CD8-positive, alpha-beta memory T cell (primary cell): ENCODE measurements at places on chromosomes 7 and 10.

DNA sequence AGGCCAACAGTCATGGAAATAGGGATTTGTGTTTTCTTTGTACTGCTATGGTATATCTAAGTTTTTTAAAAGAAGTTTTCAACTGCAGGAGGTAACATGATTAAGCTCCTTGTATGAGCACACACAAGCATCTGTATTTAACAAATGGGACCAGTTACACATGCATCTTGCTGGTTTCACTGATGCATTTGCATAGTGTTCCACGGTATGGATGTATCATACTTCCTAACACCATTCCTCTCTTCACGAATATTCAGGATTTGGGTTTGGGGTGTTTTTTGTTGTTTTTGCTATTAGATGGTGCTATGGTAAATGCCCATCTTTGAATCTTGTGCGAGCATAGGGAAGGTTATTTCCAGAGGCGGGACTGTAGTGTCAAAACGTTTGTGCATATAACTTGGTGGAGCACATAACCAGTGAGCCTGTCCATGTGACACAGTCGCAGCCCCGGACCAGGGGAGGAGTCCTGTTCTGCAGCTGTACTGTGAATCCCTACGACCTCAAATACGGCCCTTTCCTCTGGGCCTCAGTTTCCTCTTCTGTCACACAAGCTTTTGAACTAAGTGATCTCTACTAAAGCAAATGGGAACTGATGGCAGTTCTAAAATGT is 1.9 kb downstream of the H2BK1 start:
- DNase-seq, result no peak
- no peak overlapping the region for H3K4me3 ChIP-seq
- H3K27ac ChIP-seq, result no peak overlapping the region
- H3K4me1 ChIP-seq, result peaks cover 29% of the 10 kb centered on the region

GRCh38 chr7:682810-683209 is 43.7 kb upstream of the DNAAF5 start:
- H3K36me3 ChIP-seq, result no peaks in the 10 kb centered on the region
- no peak overlapping the region for H3K4me3 ChIP-seq
- peak; percentile 28 for DNase-seq
- H3K4me1 ChIP-seq, result no peaks in the 10 kb centered on the region
- H3K27me3 ChIP-seq, result no peaks in the 10 kb centered on the region

- no peak for DNase-seq
- H3K27me3 ChIP-seq, result no peaks in the 10 kb centered on the region
- H3K4me1 ChIP-seq, result no peaks in the 10 kb centered on the region
- no peak overlapping the region for H3K27ac ChIP-seq
- no peak overlapping the region for H3K4me3 ChIP-seq
Measured at GRCh38 chr10:103792547-103792946, 62.8 kb downstream of the SH3PXD2A start.

DNA sequence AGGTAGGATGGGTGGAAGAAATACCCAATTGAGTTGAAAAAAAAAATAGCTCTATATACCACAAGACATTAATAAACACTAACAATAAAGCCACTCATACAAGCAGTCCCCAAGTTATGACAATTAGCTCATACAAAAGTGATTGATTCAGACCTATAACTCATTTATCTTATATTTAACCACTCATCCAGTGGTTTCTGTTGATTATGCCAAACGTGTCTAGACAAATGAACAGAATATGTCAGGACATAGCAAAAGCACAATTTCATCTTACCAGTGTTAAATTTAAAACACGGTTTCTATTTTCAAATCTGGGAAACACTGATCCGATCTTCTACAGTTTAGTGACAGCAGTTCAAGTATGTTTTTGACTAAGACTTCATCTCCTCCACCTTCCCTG is 17.0 kb downstream of the ABI1 start:
- no peak overlapping the region for H3K27ac ChIP-seq
- peaks cover 64% of the 10 kb centered on the region for H3K4me1 ChIP-seq
- no peaks in the 10 kb centered on the region for H3K27me3 ChIP-seq
- no peak for DNase-seq

GRCh38 chr7:45293295-45293942 is 135.8 kb downstream of the RAMP3 start:
- H3K4me3 ChIP-seq, result no peak overlapping the region
- no peak for DNase-seq
- no peaks in the 10 kb centered on the region for H3K36me3 ChIP-seq
- no peaks in the 10 kb centered on the region for H3K4me1 ChIP-seq
- H3K27me3 ChIP-seq, result peaks cover 3% of the 10 kb centered on the region

DNA sequence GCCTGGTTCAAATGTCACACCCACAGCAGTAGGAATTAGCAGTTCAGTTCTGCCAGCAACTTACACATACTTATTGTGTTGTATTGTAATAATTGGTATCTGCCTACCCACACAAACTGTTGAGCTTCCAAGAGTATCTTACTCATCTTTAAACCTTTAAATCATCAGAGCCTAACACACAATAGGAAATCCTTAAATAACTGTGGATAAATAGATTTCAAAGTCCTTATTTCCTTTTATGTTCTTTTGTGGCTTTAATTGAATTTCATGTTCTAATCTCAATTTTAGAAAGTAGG is 3.9 kb downstream of the CASD1 start:
- H3K4me3 ChIP-seq, result no peak overlapping the region
- DNase-seq, result no peak
- H3K36me3 ChIP-seq, result no peaks in the 10 kb centered on the region
- no peak overlapping the region for H3K27ac ChIP-seq
- H3K4me1 ChIP-seq, result peaks cover 25% of the 10 kb centered on the region
- no peaks in the 10 kb centered on the region for H3K27me3 ChIP-seq

- no peaks in the 10 kb centered on the region for H3K27me3 ChIP-seq
- no peak overlapping the region for H3K4me3 ChIP-seq
- H3K36me3 ChIP-seq, result no peaks in the 10 kb centered on the region
- H3K4me1 ChIP-seq, result no peaks in the 10 kb centered on the region
- DNase-seq, result no peak
- no peak overlapping the region for H3K27ac ChIP-seq
Measured at GRCh38 chr10:74994854-74995253, 116.6 kb upstream of the SAMD8 start.

- no peak for DNase-seq
- H3K36me3 ChIP-seq, result no peaks in the 10 kb centered on the region
- no peaks in the 10 kb centered on the region for H3K27me3 ChIP-seq
- no peak overlapping the region for H3K27ac ChIP-seq
- H3K4me1 ChIP-seq, result no peaks in the 10 kb centered on the region
- no peak overlapping the region for H3K4me3 ChIP-seq
Measured at GRCh38 chr7:143018931-143019330, 8.0 kb downstream of the OR9A2 start.

DNA sequence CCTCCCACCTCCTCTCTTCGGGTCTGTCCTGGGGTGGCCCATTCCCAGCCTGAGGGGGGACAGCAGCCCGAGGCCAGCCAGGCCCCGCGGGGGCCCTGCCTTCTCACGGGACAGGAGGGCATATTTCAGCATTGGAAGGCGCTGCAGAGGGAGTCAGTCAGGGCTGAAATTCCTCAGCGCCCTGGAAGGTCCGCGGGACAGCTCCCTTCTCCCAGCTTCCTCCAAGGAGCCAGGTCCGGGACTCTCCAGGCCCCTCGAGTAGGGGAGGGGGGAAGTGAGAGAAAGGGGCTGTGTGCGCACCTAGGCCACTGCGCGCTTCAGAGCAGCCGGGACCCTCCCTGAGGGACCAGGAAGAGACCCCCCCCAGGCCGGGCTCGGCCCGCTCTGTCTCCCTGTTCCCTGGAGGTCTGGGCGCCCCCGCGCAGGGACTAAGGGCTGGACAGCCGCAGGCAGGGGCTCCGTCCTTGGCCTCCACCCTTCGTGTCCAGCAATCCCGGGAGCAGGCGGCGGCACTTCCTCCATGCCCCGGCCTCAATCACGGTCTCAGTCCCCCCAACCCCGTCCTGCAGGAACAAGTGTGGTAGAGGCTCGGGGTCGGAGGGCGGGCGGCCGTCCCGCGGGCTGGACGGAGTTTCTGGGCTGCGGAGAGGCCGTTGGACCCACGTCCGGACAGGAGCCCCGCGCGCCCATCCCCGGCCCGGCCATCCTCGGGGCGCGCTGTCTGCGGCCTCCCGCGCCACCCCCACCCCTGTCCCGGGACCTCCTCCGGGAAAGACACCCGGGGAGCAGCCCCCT is 6.0 kb upstream of the ELFN1 start:
- no peaks in the 10 kb centered on the region for H3K4me1 ChIP-seq
- DNase-seq, result peak; percentile 43
- no peaks in the 10 kb centered on the region for H3K36me3 ChIP-seq
- H3K4me3 ChIP-seq, result no peak overlapping the region
- no peak overlapping the region for H3K27ac ChIP-seq
- H3K27me3 ChIP-seq, result peaks cover 18% of the 10 kb centered on the region

GRCh38 chr10:101136007-101136707 is 5.1 kb downstream of the TLX1 start:
- H3K27me3 ChIP-seq, result peaks cover 68% of the 10 kb centered on the region
- no peak for DNase-seq
- H3K4me3 ChIP-seq, result no peak overlapping the region
- peaks cover 22% of the 10 kb centered on the region for H3K4me1 ChIP-seq
- H3K27ac ChIP-seq, result peak overlapping the region; percentile 59

DNA sequence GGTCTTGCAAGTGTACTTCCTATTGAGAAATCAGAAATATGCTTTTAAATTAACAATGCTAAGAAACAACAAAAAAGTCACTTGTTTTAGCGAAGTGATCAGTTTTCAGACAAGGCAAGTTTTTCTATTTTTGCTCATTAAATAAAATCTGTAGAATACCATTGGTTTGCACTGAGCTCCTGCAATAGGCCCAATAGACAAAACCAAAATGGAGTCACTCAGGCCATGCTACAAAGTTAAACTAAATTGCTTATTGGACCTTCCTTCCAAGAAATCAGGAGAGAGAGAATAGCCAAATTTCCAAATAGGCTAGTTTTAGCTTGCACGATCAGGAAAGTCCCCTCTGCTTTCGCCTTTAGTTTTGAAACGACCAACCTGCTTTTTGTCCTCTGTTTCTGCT is 73.4 kb upstream of the SLC13A1 start:
- no peak for DNase-seq
- no peaks in the 10 kb centered on the region for H3K36me3 ChIP-seq
- H3K27me3 ChIP-seq, result no peaks in the 10 kb centered on the region
- H3K4me1 ChIP-seq, result no peaks in the 10 kb centered on the region

GRCh38 chr7:79290841-79291497 is 162.5 kb downstream of the MAGI2 start:
- no peaks in the 10 kb centered on the region for H3K36me3 ChIP-seq
- H3K4me3 ChIP-seq, result no peak overlapping the region
- no peak for DNase-seq
- no peak overlapping the region for H3K27ac ChIP-seq
- H3K27me3 ChIP-seq, result no peaks in the 10 kb centered on the region
